NCI-H69 (cell line): ENCODE measurements at places on chromosomes 4 and X.

DNA sequence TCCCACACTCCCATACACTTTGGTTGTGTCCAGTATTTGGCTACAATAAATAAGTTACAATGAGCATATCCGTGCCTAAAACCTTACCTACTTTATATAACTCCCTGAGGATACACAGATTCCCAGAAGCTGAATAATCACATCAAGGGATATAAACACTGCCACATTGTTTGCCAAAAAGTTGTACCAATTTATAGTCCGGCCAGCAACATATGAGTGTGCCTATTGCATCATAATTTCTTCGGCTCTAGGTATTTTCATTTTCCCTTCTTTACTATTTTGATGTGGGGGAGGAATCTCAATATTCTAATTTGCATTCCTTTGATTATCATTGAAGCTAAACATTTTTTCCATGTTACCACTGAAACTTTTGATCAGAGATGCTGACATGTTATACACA lies 146.4 kb downstream of the PCDH19 start:
- DNase-seq = no peak

- no peak for DNase-seq
Measured at GRCh38 chr4:15117270-15117946, 115.1 kb downstream of the CPEB2 start.

- DNase-seq = peak; percentile 2
Measured at GRCh38 chrX:72045552-72046277, 86.0 kb downstream of the RTL5 start.

DNA sequence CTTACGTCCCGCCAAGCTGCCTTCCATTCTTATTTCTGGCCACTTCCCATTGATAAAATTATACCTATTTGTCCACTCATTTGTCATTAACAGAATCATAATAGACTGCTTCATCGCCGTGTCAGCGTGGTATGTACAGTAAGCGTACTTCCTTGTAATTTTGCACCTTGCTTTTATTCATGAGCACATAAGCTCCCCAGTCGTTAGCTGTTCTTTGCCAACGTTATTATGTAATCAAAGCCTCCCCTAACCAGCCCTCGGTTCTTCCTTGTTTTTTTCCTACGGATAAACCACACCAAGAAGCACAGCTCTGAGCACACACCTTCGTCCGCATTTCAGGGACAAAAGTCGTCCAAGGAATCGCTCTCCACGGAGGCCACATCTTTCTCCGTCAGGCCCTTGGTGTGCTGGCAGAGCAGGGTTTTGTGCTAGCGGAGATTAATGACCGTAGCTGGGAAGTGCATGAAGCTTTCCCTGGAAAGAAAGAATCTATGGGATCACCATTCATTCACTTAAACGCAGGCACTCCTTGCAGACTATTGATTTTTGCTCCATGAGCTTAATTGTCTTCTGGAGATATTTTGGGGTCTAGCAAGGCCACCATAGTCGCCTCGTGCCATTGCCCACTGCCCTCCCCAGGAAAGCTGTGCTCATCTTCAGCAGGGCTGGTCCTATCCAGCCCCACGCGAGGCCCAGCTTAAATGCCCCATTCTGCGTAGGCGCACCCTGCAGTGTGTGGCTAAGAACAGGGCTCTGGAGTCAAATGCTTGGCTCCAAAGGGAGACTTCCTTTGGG lies 200.9 kb upstream of the PSAPL1 start:
- DNase-seq = peak; percentile 15

- DNase-seq = no peak
Measured at GRCh38 chr4:97498875-97499274, 644.4 kb downstream of the STPG2 start.

DNA sequence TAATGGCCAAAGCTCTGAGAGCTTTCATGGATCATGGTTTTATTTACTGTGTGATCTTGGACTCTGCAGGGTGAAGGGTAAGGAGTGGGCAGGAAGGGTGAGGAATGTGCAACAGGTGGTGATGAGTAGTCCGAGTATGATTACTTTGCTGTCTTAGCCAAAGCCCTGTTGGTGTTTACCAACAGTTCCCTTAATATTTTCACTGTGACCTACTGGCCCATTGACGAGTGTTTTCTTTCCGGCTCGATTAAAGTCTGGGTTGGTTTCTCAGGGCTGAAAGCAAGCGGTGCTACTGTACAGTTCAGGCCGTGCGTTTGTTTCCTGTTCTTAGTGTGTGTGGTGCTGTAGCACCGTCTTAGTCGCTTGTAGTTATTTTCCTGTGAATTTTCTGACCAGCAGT lies 2.6 kb downstream of the ARHGAP24 start:
- no peak for DNase-seq

DNA sequence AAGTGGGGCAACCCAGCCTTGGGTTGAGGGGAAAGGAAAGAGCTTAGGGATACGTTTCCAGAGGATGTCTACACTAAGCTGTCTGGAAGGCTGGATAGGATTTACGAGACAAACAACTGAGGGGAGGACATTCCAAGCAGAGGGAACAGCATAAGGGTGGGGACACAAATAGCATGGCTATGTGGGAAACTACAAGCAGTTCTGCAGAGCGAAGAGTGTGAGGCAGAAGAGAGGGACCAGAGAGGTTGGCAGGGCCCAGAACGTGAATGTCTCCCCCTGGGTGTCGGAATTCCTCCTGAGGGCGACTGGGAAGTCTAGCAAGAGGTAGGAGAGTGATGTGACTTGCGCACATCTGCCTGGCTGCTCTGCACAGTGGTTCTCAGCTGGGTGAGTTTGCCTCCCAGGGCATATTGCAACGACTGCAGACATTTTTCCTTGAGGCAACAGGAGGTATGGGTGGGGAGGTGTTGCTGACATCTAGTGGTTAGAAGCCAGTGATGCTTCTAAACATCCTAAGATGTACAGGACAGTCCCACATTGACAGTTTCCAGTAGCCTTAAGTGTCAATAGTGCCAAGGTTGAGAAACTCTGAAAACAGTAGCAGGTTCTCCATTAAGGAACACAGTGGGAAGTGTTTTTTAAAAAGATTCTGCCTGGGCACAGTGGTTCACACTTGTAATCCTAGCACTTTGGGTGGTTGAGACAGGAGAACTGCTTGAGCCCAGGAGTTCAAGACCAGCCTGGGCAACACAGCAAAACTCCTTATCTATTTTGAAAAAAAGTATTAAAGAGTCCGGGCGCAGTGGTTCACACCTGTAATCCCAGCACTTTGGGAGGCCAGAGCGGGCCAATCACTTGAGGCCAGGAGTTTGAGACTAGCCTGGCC lies 9.2 kb downstream of the NDUFA1 start:
- DNase-seq = peak; percentile 60

DNA sequence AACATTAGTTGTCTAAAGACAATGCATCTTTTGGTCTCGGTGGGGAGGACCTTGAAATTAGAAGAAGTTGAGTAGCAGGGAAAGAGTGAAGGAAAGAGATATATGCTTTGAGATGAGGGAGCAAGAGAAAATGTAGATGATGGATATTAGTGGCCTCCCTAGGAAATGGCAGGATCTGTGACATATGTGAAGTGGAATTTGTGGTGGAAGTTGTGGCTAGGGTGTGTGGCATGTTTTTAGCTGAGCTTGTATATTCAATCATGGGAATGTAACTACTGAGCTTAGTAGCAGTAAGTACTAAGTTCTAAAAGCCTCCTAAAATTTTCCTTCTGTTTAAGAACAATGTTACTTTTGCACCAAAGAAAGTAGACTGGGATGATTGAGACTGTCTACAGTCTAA lies 382.8 kb upstream of the CTSO start:
- no peak for DNase-seq

DNA sequence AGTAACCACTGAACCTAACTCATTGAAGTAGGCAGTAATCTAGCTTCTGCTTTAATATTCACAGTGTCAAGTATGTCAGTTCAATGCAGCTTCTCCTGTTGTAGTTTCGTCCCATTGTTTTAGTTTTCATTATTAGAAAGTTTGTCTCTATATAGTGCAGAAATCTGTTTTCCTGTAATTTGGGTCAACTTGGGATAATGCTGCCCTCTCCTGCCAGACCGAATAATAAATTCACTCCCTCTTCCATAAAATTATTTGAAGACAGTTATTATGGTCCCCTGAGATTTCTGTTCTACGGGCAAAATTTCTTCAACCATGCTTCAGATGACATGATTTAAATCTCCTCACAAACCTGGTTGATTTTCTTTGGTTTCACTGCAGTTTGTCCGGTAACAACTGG lies 4.6 kb upstream of the LUZP4 start:
- DNase-seq = no peak

DNA sequence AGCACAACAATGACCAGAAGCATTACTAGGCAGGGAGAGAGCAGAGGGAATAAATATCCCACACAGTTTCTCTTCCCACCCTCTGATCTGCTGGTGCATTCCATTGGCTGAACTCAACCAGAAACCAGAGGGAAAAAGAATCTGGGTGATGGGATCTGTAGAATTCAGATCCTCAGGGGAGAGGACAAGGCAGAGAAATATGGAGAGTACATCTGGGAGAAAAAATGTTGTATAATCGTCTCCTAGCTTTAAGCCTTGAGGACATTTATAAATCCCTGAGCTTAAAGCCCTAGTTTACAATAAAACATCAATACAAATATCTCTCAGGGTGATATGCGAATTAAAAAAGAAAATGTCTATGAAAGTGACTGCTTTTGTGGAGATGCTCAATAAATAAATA lies 368.1 kb upstream of the MAD2L1 start:
- no peak for DNase-seq

DNA sequence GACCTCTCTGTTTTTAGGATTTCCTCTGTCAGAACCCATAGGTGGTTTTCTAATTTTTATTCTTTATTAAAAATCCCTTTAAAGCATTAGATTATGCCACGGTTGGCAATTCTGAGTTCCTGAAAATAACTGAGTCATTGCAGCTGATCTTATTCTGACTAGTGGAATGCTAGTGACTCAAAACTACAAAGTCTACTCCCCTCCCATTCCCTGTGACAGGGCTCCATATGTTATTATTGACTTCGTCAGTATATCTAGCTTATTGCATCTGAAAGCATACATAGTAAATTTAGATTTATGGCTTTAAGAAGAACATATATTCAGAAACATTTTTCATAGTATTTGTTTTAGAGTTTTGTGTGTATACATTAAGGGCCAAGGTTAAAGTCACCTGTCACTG lies 38.5 kb downstream of the HERC3 start:
- DNase-seq = no peak

- peak; percentile 15 for DNase-seq
Measured at GRCh38 chr4:186348433-186348832, 82.4 kb downstream of the F11 start.

GRCh38 chr4:100838286-100838685 lies 320.5 kb upstream of the EMCN start:
- peak; percentile 77 for DNase-seq

DNA sequence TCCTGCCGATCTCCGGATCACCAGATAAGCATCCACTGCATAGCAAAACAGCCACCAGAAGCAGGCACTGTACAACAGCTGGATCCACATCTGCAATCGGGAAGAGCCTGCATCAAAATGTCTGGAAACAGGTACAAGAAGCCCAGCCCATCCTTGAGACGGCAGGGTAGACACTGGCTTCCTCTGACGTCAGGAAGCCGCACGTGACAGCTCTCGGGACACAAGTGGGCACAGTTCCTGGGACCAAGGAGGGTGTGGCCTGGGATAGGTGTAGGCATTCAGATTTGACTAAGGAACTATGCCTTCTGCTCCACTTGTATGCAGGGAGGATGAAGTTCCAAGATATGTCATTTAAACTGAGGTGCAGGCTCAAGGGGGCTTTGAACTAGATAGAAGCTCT lies 6.3 kb downstream of the GPR143 start:
- DNase-seq = peak; percentile 10

GRCh38 chr4:183213996-183214395 lies 106.1 kb downstream of the CLDN22 start:
- DNase-seq = no peak

DNA sequence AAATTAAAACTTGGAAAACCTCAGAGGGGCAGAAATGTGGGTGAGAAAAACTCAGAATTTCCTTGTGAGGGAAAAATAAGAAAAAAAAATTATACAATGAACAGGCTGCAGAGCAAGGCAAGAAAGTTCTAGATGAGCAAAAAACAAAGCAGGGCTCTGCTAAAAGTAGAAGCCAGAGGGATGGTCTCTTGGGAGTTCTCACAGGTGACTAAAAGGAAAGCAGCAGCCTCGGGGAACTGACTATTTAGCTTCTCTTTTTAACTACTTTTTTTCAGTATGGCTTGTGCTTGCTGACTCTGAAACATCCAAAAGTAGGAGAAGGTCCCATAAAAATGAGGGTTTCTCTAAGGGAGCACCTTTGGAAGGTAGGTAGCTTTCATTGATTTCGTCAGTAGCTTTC lies 36.4 kb downstream of the PCDH19 start:
- peak; percentile 41 for DNase-seq

DNA sequence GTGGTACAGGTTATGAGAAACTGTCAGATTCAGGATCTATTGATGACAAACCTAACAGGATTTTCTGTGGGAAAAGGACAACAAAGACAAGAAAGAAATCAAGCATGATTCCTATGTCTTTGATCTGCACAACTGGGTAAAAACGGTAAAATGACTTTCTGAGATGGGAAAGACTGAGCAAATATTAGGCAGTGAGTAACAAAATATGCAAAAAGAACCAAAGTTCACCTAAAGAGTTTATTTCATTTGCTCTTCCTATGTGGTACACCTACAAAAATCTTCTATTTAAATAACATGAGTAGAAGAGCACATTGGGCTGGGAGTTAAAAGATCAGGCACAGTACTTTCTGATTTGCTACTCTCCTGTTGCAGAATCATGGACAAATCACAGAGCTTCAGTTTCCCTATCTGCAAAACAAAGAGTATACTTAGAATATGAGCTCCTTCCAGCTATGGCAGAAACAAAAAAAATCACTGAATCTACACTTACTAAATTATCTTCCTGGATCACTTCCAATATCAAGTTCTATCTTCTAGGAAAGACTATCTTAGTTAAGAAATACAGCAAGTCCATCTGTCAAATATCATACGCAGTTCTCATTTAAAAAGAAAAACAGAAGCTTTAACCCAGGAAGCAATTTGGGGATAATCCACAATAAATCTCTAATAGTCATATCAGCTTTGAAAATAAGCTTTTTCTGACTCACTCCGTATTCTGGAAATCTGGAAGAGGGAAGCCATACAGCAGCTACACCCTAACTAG lies 37.4 kb downstream of the NFXL1 start:
- no peak for DNase-seq

DNA sequence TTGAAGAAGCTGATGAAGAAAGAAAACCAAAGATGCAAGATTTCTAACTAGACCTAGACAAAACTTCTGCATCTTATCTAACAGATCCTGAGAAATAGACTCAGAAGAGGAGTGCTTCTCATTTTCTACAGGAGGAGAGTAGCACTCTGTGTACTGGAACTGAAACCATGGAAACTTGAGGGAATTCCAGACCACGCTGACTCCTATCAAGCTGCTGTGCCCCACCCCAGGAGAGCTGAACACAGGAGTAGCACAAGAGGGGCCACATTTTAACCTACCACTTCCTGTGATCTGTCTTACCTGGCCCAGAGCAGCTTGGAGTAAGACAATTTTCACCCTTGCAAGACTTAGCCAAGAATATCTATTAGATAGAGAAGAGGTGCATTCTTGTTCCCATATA lies 248.9 kb downstream of the SCFD2 start:
- no peak for DNase-seq
